ENCODE measurements at places on chromosomes 4 and X. TPM values are rescaled to one million over a fixed set of nuclear protein-coding genes. Genes with fewer than 3 reads are reported as not detected.

The DUSP9 gene
- total RNA-seq, result 1.5 TPM

The SPANXD gene
- total RNA-seq, result not detected

The OFD1 gene
- 13.1 TPM for total RNA-seq

The SMIM10 gene
- 0.11 TPM for total RNA-seq

The SYN1 gene
- total RNA-seq, result 0.29 TPM

The PPP1R2C gene
- total RNA-seq, result not detected

The MAGEA4 gene
- total RNA-seq, result not detected

The RFC1 gene
- 17.4 TPM for total RNA-seq

The CCNA2 gene
- 42.7 TPM for total RNA-seq

The NDNF gene
- not detected for total RNA-seq

The NR3C2 gene
- 0.01 TPM for total RNA-seq

The CXCL8 gene
- total RNA-seq, result 6.0 TPM

The TLR2 gene
- total RNA-seq, result 0.79 TPM
